Activated CD4-positive, alpha-beta T cell treated with anti-CD3 and anti-CD28 coated beads, Interleukin-2, amount 50 U/mL, for 1 hour (primary cell): ENCODE measurements at places on chromosomes 3 and 15.

GRCh38 chr3:124277144-124277890 is 285.4 kb upstream of the ROPN1 start:
- no peak for DNase-seq

DNA sequence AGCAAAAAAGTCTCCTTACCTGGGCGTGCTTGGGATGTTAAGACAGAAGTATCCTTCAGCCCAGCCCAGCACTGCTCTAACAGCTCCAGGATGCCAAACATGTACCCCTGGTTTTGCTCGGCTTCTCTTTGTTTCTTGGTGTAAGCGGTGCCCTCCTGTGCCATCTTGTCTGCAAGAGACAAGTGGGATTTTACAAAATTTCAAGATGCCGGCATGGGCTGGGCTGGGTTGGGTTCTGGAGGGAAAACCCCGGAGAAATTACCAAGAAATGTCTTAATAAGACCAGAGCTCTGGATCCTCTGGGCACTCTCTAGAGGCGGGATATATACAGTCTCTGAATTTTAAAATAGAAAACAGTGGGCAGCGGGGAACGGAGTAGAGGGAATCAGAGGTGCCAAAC is 4.6 kb upstream of the SOX14 start:
- no peak for DNase-seq

GRCh38 chr3:106033654-106034053 is 164.8 kb upstream of the CBLB start:
- DNase-seq, result no peak

DNA sequence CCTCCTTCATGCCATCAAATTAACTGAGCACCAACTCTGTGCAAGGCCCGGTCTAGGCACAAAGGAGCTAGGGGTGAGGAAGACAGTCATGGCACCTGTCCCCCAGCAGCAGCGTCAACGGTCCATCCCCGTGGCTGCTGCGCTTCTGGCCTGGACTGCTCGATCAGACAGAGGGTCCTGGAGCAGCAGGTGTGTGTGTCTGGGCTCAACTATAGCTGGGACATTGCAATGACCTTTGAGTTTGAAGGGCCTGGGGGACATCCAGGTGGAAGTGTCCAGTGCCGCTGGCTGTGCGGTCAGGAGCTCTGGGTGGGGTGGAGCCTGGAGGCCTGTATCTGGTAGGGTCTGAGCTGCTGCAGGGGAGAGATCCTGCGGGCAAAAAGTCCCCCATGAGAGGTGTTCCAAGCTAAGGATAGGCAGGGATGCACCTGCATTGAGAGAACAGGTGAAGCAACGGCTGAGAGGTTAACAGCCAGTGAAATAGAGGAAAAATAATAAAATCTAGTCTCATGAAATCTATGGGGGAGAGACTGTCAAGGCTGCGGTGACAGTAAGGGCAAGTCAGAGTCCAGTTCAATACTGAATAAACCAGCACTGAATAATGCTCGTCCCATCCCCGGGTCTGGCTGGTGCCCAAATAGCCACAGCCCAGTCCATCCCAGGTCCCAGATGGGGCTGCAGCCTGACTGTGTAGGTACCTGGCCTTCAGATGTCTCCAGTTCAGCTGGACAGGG is 25.4 kb upstream of the SLC41A3 start:
- DNase-seq, result no peak

DNA sequence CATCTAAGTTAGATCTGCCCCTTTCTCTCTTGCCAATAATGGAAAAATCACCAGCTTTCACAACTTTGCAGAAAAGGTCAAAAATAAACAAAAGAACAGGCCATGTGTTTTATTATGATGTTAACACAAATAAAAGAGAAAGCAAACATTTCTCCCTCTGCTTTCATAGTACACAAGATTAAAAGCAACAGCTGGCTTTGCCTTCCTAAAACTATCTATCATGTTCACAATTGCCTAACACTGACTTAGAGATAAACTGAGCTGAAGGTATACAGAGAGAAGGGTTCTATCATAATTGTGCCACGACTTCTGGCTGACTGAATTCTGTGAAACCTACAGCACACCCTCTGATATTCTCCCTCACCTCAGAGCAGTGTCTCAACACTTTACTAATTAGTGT is 29.4 kb downstream of the AADAC start:
- DNase-seq, result no peak

- DNase-seq, result no peak
Measured at GRCh38 chr3:107514453-107514852, 8.3 kb upstream of the BBX start.

GRCh38 chr3:51712511-51712931 is 5.7 kb downstream of the GRM2 start:
- DNase-seq, result no peak

DNA sequence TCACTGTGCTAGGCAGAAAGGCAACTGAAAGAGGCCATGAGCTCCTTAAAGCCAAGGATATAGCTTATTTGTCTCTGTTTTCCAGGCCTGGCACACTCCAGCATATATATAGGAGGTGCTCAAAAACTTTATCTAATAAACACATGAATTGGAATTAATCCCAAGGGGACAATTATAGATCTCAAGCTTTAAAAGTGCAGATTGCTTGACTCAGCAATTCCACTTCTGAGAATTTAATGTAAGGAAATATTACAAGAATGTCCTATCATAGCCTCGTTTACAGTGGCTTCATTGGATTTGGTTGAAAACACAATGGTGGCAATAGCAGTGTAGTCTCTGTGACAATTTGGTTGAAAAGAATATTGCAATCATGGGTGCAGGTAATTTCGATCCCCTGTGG is 267.3 kb downstream of the SHQ1 start:
- no peak for DNase-seq

- DNase-seq, result no peak
Measured at GRCh38 chr3:186882150-186882524, 39.6 kb downstream of the ADIPOQ start.

DNA sequence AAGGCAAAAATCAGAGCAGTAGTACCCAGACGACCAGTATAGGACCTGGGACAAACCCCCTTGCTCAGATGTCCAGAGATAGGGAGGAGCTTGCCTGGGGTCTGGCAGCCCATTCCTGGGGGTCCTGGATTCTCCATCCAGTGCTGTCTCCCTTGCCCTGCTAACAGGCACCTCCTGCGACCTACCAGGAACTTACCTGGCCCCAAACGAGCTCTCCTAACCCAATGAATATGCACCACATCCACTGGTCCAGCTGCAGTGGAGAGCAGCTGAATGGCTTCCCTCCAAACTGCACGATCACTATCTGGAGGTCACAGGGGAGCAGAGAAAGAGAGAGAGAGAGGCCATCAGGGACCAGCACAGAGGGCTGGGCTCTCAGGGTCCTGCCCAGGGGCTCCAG is 19.1 kb upstream of the SEC13 start:
- no peak for DNase-seq

- DNase-seq, result no peak
Measured at GRCh38 chr3:14323401-14324223, 78.8 kb upstream of the SLC6A6 start.

DNA sequence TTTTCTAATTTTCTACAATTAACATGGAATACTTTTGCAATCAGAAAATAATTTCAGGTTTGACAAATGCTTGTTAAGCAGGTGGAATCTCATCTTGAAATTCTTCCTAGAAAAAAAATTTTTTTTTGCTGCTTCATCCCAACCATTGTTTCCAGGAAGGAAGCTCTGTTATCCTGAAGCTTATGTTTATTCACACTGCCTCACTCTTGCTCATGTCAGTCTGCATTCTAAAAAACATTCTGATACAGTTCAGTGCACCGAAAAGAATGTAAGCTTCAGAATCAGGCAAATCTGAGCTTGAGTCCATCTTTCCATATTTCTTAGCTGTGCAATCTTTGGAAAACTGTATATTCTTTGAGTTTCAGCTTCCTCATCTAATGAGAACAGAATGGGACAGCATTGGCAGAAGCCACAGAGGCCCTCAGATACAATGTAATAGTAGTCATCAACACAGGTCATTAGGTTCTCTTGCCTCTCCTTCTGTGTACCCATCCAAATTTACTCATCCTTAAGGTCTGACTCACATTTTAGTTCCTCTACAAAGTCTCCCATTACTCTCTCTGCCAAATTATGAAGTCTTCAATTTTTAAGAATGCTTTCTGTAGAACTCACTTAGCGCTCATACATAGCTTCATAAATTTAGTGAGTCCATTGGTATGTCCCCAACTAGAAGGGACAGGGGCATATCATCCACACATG is 881.8 kb upstream of the NR2F2 start:
- DNase-seq, result no peak

- DNase-seq, result no peak
Measured at GRCh38 chr3:175287361-175287963, 428.3 kb downstream of the NAALADL2 start.

DNA sequence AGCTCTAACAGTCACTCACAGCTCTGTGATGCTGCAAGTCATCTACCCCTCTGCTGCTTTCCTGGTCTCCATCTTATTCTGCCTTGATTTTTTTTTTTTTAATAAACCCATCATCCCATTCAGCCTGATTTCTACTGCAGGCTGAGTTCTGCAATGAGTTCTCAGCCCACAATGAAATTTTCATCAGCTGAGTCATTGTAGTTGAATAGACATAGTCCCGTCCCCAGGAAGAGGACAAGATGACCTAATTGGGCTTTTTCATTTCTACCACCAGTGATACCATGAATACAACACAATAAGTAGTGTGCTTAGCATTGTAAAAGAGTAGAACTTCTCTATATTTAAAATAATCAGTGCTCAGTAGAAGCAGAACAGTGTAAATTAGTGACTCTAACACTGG is 59.3 kb downstream of the C3orf85 start:
- DNase-seq, result no peak

- no peak for DNase-seq
Measured at GRCh38 chr3:54240-54639, 142.3 kb upstream of the CHL1 start.

DNA sequence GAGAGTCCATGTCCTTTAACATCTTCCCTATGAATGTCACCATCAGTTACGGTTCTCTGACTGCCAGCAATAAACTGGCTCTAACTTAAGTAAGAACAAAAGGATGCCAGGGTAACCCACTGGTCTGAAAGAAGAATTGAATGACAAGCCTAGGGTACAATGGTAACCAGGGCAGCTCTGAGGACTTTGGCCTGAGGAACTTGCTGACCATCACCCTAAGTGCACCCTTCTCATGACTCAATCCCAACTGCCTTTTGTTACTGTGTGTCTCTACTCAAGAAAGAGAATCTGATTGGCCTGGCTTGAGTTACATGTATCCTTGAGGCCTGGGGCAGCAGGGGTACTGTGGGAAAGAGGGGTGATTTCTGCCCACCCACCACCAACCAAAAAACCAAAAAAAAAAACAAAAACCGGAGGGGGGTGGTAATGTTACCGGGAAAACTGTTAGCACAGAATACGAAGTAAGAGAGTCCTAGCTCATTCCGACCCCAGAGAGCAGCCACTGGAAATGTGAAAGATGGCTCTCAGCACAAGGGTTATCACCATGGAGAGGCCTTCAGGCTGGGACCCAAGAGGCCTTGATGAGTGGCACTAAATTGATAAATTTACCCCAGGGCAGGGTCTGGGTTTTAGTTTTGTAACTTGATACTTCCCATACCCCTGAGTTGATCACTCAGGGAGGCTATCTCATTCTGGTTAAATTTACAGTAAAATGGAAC is 9.3 kb upstream of the SLC28A1 start:
- no peak for DNase-seq

DNA sequence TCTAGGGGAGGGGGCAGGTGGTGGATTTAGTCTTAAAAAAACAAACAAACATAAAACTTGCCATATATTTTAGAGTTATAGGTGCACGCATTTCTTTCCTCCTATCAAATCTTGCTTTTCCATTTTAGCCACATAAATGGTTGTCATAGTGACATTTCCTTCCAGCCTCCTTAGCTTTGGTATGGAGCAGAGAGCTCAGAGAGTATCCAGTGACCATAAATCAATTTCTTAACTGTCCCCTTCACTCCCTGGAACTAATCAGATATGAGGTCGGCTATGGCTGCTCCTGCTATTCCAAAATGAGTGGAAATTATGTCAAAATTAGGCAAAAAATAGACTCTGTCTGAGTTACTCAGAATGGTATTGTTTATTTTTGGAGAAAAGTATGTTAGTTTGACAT is 164.5 kb downstream of the EBLN2 start:
- DNase-seq, result no peak

GRCh38 chr3:197420115-197420514 is 121.7 kb upstream of the DLG1 start:
- no peak for DNase-seq

DNA sequence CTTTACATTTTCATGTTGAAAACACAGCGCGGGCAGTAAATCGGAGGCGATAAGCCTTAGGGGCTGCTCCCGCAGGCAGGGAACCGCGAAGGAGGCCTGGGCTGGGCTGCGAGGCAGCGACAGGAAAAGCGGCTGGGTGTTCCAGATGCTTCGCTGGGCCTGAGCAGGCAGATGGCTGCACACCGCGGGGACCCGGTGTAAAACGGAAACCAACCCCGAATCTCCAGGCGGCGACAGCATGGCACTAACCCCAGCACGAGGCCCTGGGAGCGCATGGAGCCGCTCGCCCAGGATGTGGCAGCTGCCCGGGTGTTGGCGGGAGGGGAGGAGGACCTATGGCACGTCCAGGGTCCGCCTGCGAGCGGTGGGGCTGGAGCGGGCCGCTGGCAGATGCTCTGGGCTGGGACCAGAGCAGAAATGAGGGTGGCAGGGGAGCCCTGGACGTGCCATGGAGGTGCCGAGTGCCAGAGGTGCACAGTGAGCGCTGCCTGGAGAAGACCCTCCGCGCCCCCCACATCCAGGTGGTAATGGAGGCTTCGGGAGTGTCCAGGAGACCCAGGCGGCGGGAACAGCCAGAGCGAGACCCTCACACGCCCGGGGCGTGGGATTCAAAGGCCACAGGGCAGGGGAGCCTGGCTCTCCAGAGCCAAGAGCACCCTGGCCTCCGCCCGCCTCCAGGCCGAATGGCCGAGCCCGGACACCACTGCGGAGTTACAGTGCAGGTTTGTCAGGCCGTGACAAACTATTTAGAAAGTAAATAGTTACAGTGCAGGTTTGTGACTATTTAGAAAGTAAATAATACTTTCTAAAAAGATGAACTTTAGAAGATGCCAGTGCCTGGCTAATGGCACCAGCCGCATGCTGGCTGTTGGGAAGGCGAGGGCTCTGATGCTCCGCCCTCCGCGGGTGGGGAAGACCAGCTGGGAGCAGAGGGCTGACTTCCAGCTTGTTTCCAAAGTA is 293.6 kb downstream of the OCA2 start:
- no peak for DNase-seq

DNA sequence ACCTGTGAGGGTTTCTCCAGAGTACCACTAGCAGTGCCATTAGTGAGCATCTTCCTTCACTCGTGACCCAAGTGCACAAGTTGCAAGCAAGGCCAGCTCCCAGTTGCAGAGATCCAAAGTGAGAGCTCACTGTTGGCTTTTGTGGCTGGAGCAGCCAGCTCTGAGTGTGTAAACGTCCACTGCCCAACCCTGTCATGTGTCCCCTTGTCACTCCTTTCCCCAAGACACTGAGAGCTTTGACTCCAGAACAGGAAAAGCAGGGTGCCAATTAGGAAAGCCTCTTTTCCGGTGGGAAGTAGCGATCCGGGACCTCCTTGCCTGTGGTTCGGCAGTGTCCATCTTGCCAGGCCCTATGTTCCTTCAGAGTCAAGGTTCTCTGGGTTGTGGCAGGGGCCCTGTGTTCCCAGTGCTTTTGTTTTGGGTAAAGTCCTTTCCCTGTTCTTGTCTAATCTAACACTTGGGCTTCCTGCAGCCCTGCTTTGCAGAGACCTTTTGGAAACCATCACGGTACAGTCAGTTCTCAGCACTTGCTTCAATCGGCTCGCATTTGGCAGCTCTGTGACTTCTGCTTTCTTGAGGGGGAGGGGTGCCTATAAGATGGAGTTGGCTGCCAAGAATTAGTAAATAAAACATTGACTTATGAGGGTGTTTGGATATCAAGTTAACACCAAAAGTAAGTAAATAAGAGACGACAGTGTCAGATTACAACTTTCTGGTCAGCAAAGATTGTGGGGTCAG is 90.5 kb downstream of the DNASE1L3 start:
- no peak for DNase-seq
